ENCODE measurements at places on chromosomes 5 and 9.

- no peak for DNase-seq
These were observed 236.0 kb upstream of the CD180 start for GRCh38 chr5:67432606-67433005.

DNA sequence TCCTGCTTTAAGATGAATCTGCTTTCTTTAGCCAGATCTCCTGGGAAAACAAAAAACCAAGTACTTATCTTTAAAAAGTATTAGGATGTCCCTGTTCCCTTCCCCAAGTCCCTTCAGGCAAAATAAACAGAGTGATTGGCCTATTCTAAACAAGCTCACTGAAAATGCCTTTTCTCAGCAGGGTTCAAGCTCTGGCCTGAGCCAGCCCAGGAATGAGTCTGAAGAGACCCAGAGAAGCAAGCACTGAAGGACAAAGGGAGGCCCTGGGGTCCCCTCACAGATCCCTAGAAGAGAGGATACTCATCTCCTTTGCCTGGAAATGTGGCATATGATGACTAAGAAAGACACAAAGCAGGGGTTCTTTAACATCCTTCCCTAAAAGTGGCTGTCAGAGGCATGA lies 66.8 kb upstream of the MAP1B start:
- DNase-seq: no peak

DNA sequence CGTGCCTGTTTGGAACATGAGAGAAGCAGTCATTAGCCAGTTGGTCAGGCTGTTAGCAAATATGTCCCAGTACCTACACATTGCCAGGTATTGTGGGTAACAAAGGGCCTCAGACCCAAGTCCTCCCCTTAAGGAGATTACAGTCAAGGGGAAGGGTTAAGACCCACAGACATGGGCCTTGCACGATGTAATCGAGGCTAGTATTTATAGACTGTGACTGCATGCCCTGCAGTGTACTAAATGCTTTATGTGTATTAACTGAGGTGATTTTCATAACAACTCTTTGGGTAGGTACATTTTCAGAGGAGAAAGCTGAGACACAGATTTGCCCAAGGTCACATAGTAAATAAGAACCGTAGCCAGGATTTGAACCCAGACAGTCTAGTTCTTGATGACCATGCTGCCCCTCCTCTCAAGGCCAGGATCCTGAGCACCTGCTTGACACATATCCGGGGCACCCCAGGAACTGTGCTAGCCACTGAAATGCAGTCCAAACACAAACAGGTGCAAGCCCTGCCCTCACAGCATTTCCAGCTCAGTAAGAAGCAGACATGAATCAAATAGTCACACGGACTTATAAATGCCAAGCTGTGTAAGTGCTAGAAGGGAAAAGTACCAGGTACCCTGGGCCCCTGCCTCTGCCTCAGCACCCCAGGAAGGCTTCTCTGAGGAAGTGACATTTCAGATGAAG lies 32.0 kb upstream of the GRPEL2 start:
- DNase-seq: no peak

- DNase-seq: no peak
These were observed 54.5 kb downstream of the DOCK8 start for GRCh38 chr9:269081-269711.

DNA sequence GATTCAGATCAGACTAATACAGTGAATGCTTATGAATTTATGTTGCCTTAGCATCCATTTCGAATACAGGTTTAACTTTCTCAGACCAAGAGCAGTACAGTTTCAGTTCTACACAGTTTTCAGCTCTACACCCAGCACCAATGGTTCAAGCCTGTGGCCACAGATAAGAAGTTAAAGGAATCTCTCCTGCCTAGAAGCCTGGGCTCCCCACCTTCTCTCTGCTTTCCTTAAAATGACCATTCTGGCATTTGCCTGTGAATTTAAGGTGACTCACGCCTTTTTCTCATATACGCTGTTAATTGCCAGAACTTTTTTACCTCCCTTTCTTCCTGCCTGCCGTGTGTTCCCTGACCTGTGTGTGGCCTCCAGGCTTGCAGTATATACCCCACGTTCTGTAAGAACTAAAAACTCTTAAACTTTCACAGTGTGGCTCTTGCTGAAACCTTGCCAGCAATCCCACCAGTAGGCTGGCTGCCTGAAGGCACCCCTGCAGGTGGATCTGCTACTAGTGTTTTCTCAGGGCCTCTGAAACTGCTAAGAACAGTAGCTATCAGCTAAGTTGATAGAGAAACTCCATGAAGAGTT lies 692.8 kb upstream of the CDH18 start:
- no peak for DNase-seq

GRCh38 chr5:169914766-169915165 lies 65.5 kb downstream of the INSYN2B start:
- no peak for DNase-seq

Data from CD4-positive, alpha-beta T cell (primary cell).